ENCODE measurements at places on chromosomes 6 and 20.

- no peaks in the 10 kb centered on the region for H3K36me3 ChIP-seq
- DNase-seq, result no peak
- H3K27ac ChIP-seq, result no peak overlapping the region
- H3K27me3 ChIP-seq, result no peaks in the 10 kb centered on the region
- no peaks in the 10 kb centered on the region for H3K4me1 ChIP-seq
- no peak overlapping the region for H3K4me3 ChIP-seq
Observed at GRCh38 chr20:60466687-60467022, 508.4 kb downstream of the CDH26 start.

GRCh38 chr20:14617123-14617522 lies 279.7 kb upstream of the FLRT3 start:
- no peak for DNase-seq
- H3K27ac ChIP-seq, result no peak overlapping the region
- no peaks in the 10 kb centered on the region for H3K36me3 ChIP-seq
- H3K4me3 ChIP-seq, result no peak overlapping the region

DNA sequence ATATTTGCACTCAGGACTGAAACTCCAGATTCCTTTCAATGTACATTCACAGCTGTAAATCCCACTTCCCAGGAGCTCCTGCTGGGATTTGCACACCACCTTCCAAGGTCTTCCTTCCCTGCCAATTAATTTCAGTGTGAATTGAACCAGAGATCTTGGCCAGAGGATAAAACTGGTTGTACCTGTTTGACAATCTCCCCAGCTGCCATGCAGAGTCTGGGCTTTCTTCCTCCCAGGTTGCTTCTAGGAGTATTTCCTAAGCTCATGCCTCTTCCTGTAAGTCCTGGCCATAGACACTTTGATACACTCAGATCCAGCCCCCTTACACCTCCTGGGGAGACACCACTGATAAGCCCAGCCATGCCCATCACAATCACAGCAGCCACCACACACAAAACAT lies 15.6 kb downstream of the MAFB start:
- no peak overlapping the region for H3K4me3 ChIP-seq
- H3K36me3 ChIP-seq, result no peaks in the 10 kb centered on the region
- no peak for DNase-seq
- no peaks in the 10 kb centered on the region for H3K27me3 ChIP-seq
- peaks cover 9% of the 10 kb centered on the region for H3K4me1 ChIP-seq

DNA sequence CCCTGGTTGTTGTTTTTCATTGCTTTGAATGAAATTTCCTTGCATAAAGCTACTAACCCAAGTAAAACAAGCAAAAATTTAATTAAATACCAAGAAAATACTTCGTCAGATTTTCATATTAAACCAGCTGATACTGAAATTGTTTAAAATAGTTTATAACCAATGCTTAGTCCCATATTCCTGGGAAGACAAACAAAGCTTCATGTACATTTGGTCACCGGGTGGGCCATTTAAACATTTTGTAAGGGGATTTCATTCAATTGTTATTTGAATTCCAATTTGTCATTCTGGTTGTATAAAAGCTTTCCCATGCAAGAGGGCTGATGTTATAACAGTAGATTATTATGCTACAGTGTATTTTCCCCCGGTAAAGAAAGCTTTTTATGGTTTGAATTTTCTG lies 578 bp upstream of the RBBP9 start:
- no peaks in the 10 kb centered on the region for H3K27me3 ChIP-seq
- DNase-seq, result no peak
- peaks cover 13% of the 10 kb centered on the region for H3K36me3 ChIP-seq
- 0 out of 2 replicates have a peak overlapping the region, but pooled peaks have one; percentile 21 for H3K27ac ChIP-seq
- H3K4me1 ChIP-seq, result peaks cover 14% of the 10 kb centered on the region
- peak overlapping the region; percentile 81 for H3K4me3 ChIP-seq

DNA sequence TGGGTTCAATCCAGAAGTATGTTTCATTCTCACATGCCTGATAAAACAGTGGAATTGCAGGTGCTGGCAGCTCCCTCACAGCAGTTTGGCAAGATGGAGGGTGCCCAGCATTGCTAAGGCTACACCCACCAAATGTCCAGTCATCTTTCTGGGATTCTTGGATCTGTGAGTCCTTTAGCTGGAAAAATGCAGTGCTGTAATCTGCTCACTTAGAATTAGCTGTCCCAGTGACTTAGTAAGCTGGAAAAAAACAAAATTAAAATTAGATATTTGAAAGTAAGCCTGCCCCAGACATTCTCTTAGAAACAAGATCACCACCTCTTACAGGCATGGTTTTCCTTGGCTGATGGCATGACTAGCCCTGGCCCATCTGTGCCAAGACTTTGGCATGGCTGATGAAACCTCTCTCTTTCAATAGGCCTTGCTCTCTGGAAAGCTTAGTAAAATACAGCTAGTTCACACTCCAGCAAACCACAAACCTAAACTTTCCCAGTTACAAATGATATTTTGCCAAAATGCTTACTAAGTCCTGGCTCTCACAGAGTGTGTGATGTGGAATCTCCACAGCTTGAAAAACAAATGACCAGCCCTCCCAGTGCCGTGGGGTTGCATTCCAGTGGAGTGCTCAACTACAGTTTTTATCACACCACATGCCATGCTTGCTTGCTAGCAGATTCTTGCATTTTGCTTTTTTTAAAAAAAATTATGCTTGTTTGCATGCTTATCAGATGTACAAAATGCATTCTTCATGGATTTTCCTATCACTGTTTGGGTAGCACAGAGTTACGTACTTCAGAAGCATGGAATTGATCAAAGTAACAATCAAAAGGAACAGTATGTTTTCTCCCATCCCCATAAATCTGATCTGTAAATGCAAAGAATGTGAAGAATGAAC lies 261.5 kb downstream of the EYA4 start:
- no peaks in the 10 kb centered on the region for H3K27me3 ChIP-seq
- H3K4me3 ChIP-seq, result no peak overlapping the region
- H3K27ac ChIP-seq, result no peak overlapping the region
- no peaks in the 10 kb centered on the region for H3K4me1 ChIP-seq
- H3K36me3 ChIP-seq, result no peaks in the 10 kb centered on the region
- no peak for DNase-seq

DNA sequence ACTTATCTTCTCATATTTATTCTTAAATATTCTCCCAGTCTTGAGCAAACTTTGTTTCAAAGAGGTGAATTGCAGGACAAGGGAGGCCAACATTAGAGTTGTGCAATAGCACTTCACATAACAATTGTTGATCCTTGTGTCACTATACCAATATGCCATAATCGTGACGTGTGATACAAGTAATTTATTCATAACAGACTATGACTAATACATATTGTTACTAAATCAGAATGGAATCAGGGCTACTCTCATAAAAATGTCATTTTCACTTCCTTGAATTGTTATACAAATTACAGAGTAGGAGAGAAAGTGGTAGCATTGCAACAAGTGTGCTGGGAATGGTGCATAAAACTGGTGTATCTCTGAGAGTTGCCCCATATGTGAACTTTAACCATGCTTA lies 37.2 kb upstream of the PLCB1 start:
- no peaks in the 10 kb centered on the region for H3K4me1 ChIP-seq
- no peak for DNase-seq
- H3K27me3 ChIP-seq, result no peaks in the 10 kb centered on the region
- no peak overlapping the region for H3K27ac ChIP-seq

GRCh38 chr20:25160897-25161296 lies 34.6 kb upstream of the ENTPD6 start:
- H3K4me3 ChIP-seq, result no peak overlapping the region
- peaks cover 24% of the 10 kb centered on the region for H3K4me1 ChIP-seq
- no peak for DNase-seq
- no peaks in the 10 kb centered on the region for H3K27me3 ChIP-seq
- H3K36me3 ChIP-seq, result no peaks in the 10 kb centered on the region

DNA sequence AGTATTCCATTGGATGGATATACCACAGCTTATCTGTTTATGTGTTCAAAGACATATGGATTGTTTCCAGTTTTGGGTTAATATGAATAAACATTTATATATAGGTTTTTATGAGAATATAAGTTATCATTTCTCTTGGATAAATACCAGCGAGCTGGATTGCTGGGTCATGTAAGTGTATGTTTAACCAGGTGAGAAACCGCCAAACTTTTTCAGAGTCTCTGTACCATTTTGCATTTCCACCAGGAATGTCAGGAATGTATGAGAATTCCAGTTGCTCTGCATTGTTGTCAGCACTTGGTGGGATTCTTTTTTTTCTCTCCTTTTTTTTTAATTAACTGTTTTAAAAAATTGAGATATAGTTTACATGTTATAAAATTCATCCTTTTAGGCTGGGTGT lies 52.1 kb downstream of the PHF20 start:
- H3K36me3 ChIP-seq, result 0 out of 2 replicates have a peak, but pooled peaks cover 3% of the 10 kb centered on the region
- no peaks in the 10 kb centered on the region for H3K4me1 ChIP-seq
- no peak overlapping the region for H3K4me3 ChIP-seq
- no peak overlapping the region for H3K27ac ChIP-seq
- no peak for DNase-seq
- H3K27me3 ChIP-seq, result no peaks in the 10 kb centered on the region

GRCh38 chr6:41286544-41287346 lies at the start of gene TREM1:
TREM1 (minus strand) TSS chr6:41286682; CDS start chr6:41286655, 27 bp downstream.
- no peak within 1 kb of the TSS for H3K4me3 ChIP-seq
- no peaks in the 10 kb centered on the region for H3K4me1 ChIP-seq
- H3K27me3 ChIP-seq, result no peaks in the 10 kb centered on the region
- DNase-seq, result no peak

DNA sequence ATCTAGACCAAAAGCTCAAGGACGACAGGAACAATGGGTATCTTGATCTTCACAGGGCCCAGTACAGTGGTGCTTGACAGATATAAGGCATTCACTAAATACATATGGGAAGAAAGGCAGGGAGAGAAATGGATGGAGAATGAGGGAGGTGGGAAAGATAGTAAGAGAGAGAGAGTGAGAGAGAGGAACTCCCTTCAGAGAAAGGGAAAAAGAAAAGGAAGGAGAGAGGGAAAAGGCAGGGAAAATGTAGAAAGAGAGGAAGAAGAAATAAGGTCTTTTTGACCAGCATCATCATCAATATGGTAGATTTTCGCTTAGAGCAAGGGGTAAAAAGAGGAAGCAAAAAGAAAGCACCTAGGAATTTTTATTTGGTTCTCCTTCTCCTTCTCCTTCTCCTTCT lies 760 bp upstream of the ANKRD66 start:
- H3K4me1 ChIP-seq, result no peaks in the 10 kb centered on the region
- H3K27me3 ChIP-seq, result no peaks in the 10 kb centered on the region
- no peak overlapping the region for H3K27ac ChIP-seq
- H3K4me3 ChIP-seq, result no peak overlapping the region
- no peaks in the 10 kb centered on the region for H3K36me3 ChIP-seq
